ENCODE measurements at places on chromosomes 6 and 20.
A peak's percentile ranks its signal among the peaks of the same experiment; 100 is the strongest.

DNA sequence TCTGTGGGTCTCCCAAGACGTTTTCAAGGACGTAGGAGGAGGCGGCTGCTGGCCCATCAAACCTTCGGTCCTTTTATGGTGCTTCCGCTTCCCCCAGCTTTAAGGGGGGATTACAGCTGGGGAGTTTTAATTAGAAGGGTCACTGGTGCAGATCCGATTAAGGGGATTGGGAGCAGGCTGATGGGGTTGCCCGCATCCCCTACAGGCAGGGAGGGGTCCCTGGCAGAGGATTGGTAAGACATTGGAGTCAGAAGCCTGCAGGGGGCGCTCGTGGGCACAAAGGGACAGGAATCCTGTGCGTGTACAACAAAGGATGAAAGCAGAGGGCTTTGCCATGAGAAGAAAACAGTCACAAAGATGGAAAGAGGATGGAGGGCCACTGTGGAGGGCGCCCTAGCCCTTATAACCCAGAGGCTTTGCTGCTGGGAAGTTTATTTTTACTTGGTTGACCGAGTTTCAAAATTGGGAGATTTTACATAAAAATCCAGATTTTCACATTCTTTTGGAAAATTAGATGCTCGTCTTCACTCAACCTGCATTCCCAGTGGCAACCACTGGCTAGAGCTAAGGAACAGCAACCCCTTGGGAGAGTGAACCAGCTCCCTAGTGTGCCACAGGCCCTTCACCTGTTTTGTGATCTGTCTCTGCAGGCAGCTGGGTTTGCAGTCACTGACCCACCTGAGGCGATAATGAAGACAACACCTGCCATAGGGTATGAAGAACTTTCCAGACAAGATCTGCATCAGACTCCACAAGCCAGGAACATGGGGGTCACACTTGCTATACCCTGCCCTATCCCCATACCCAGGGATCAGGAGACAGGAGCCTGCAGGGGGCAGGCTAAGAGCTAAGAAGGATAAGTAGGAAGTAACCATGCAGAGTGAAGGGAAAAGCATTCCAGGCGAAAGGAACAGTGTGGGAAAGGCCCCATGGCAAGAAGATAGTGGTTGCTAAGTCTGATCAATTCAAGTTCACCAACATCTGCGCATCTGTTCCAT lies 97.7 kb downstream of the KCNB1 start:
- peak; percentile 58 for DNase-seq

DNA sequence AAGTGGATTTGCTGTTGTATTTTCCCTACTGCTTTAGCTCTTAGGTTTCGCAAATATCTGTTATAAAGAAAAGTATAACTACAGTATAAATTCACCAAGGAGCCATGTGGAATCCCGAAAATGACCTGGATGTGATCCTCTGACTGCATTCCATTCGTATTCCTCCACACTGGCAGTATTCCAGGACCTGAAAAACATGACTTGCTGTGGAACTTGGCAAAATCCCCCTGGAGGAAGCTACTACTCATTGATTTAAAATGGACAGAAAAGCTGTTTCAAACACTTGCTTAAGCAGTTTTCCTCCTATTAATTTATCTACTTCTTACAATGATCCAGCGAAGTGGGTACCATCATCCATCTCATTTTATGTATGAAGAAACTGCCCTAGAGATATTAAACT lies 13.3 kb upstream of the ENPP5 start:
- no peak for DNase-seq

- DNase-seq = no peak
Measured at GRCh38 chr6:145209272-145209671, 526.0 kb downstream of the EPM2A start.

- no peak for DNase-seq
Measured at GRCh38 chr6:44662461-44663121, 275.1 kb downstream of the CDC5L start.

GRCh38 chr6:135322427-135323201 lies 141.5 kb downstream of the MYB start:
- DNase-seq = no peak

DNA sequence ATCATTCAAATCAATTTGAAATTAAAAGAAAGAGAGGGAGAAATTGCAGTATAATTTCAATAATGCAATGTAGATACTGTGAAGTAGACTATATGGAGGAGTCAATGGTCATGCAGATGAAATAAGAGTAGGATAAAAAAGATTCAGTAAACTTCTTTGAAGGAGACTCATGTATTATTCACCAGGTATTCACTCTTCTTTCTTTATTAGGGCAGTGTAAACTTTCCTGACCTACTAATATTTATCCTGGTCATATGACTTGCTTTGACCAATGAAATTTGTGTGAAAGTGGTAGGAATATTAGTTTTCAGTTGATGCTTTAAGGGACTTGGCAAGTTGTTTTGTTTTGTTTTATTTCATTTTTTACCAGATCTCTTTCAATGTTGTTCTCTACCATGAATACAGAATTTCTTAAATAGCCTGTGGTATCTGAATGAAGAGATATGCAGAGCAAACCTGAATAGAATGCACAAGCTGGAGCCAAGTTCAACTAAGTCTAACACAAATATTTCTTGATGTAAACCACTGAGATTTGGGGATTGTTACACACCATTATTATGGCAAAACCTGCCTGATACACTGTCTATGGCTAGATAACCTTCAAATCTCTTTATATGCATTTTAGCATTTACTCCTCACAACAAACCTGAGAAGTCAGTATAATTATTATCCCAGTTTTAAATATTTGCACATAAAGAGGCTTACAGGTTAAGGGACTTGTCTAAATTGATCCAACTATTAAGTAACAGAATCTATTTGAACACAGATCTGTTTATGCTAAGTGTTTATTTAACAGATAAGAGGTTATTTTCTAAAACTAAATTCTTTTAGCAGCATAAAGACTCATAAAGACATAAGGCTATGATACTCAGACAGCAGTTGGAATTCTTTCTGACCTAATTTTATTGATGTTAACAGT lies 311.2 kb downstream of the PKHD1 start:
- no peak for DNase-seq

Data from activated CD8-positive, alpha-beta memory T cell treated with anti-CD3 and anti-CD28 coated beads, Interleukin-2, amount 50 U/mL, for 4 hours (primary cell).